ENCODE measurements at places on chromosomes 13 and 19.

GRCh38 chr13:110760611-110761010 lies 47.1 kb downstream of the ING1 start:
- DNase-seq: no peak

- DNase-seq: no peak
Observed at GRCh38 chr13:93080587-93080986, 146.0 kb upstream of the GPC6 start.

- peak; percentile 79 for DNase-seq
Observed at GRCh38 chr13:85724546-85725432, 74.4 kb downstream of the SLITRK6 start.

DNA sequence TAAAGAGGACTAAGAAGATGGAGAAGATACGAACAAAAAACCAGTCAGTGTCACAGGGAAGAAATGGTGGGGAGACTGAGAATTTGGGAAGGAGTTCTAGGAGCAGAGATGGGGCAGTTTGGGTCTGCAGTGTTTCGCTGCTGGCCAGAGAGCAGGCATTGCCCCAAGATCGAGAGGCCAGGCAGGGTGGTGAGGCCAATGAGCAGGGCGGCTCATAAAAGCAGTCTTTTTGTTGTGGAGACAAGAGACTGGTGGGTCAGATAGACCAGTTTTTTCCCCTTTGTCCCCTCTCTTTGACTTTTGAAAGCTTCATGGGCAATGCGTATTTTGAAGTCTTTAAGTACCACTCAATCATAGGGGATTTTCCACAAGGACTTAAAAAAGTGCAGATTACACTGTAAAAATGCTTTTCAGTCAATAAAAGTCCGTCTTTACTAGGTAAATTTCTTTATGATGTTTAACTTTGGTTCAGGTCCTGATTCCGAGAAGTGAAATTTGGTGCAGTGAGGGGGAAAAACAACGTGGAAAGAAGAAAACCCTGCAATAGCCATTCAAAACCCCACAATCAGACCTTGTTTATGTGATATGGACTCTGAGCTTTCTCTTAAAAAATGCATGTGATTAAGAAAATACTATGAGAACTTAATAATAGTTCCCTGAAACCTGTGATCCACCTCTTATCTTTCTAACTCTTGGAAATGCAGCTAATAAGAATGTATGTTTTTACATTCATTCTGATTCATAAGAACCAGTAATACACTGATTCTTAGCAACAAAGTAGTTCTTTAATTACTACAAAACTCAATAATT lies 338.9 kb downstream of the KLF5 start:
- DNase-seq: no peak

DNA sequence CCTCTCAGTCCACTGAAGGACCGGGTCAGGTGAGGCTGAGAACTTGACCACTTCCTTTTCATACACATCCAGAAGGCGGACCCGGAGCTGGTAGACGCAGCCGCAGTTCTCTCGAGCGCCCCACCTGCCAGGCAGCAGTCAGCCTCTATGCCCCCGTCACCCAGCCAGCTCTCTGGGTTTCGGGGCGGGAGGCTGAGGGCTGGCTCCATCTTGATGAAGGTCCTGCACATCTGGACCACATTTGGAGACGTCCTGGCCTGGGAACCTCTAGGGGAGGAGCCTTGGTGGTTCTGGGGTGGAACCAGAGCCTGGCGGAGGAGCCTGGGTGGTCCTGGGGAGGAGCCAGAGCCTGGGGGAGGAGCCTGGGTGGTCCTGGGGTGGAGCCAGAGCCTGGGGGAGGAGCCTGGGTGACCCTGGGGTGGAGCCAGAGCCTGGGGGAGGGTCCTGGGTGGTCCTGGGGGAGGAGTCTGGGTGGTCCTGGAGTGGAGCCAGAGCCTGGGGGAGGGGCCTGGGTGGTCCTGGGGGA lies 14.3 kb downstream of the MRPS12 start:
- DNase-seq: no peak

DNA sequence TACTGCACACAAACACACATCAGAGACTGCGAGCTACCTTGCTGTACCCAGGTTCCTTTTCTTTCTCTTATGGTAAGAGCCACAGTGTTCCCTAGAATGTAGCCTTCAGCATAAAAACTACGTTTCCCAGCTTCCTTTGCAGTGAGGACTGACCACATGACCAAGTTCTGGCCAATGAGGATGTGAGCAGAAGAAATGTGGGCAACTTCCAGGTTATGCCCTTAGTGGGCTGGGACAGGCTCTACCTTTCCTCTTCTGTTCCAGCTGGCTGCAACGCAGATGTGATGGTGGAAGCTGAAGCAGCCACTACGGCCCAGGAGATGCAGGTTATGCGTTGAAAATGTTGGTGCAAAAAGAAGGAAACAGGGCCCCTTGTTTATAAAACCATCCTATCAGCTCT lies 27.5 kb downstream of the VRK3 start:
- no peak for DNase-seq

DNA sequence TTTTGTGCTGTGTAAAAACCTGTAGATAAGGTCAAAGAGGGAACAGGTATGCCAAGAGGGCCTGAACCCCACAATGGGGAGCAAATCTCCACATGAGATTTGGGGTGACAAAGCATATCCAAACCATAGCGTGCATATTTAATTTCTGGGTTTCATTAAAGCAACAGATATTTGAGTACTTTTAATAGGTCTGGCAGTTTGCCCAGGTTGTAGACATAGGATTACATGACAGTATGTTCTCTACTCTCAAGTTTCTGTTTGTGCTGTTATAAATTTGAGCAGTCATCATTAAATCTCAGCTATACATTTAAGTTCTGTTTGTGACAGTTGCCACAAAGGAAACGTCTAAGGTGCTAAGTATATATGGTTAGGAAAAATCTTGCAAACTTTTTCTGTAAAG lies 236.4 kb downstream of the ATP8A2 start:
- DNase-seq: no peak

GRCh38 chr13:74289107-74289506 lies 154.9 kb upstream of the KLF12 start:
- DNase-seq: no peak

- DNase-seq: no peak
Observed at GRCh38 chr13:39039041-39039440, 785 bp downstream of the NHLRC3 start.

- DNase-seq: no peak
Observed at GRCh38 chr13:95641291-95642027, 3.0 kb downstream of the DZIP1 start.

DNA sequence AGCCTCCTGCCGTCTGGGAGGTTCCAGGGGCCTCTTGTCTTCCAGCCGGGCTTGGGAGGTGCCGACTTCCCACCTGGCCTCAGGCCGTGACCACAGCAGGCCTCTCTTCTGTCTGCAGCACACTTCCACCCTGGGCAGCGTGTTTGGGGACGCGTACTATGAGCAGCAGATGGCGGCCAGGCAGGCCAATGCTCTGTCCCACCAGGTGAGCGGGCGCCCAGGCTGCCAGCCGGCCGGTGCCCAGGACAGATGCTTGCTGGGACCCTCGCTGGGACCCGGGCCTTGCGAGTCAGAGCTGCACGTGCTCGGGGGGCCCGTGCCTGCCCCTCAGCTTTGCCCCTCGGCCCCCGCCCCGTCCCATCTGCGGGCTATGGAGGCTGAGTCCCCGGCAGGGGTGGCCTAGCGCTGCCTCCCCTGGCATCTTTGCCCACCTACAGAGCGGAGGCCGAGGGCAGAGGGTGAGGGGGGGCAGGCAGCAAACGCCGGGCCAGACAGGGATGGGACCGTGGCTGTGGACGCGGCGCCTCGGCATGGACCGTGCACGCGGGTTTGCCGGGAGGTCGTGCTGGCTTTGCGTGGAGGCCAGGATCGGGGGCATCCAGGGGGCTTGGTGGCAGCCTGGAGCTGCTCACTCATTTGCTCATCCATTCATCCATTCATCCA lies 16.2 kb downstream of the COMP start:
- no peak for DNase-seq

GRCh38 chr13:73075954-73076353 lies 17.1 kb downstream of the KLF5 start:
- DNase-seq: no peak

DNA sequence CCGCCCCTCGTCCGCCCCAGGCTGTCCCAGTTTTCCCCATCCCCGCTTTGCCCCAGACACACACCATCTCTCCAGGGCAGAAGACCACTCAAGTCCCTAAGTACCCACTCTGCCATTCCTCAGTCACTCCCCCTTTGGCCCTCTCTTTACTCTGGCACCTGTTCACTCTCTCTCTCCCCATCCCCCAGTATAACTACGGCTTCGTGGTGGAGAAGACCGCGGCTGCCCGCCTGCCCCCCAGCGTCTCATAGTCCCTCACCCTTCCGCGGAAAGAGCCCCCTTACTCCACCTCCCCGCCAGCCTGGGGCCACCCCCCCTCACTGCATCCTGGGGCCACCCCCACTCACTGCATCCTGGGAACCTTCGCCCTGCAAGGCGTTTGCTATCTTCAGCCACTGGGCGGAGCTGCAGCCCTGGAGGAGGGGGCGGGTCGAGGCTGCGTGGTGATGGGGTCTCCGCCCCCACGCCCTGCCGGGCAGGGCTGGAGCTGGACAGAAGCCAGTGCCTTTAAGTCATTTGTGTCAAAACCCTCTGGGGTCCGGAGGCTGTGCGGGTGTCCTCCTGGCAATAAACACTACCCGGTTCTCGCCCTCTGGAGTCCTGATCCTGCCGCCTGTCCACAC lies 5.0 kb downstream of the MVB12A start:
- no peak for DNase-seq

GRCh38 chr13:99419591-99420243 lies 81.6 kb upstream of the TM9SF2 start:
- no peak for DNase-seq

DNA sequence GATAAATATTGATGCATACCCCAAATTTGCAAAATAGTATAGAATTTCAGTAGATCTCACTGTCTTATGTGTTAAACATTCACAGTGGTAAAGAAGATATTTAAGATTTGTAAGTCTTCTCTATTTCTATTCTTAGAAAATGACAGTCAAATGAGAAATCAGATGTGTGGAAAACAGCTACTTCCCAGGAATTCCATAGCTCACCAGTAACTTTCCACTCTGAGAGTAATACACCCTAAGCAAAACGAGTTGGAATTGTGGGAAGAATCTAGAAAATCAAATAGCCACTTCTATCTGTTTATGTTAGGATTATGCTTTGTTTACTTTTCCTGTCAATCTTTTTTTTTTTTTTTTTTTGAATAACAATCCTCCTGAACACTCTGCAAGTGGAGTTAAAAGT lies 69.1 kb downstream of the FLT1 start:
- DNase-seq: no peak

DNA sequence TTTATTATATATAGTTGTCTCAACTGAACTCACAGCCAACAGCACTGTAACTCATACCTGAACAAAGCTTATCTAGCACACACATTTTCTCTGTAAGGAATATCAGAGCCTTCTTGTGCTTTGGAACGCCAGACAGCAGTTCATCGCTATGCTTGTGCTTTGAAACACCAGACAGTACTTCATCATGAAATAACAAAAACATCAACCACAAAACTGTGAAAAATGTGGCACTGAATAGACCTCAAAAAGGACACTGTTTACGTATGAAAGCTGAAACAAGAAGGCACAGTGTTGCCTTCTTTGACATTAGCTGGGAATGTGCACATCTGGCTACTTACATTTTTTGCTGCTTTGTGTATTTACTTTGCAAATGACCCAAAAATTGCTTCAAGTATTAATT lies 160.2 kb downstream of the PDS5B start:
- DNase-seq: no peak

DNA sequence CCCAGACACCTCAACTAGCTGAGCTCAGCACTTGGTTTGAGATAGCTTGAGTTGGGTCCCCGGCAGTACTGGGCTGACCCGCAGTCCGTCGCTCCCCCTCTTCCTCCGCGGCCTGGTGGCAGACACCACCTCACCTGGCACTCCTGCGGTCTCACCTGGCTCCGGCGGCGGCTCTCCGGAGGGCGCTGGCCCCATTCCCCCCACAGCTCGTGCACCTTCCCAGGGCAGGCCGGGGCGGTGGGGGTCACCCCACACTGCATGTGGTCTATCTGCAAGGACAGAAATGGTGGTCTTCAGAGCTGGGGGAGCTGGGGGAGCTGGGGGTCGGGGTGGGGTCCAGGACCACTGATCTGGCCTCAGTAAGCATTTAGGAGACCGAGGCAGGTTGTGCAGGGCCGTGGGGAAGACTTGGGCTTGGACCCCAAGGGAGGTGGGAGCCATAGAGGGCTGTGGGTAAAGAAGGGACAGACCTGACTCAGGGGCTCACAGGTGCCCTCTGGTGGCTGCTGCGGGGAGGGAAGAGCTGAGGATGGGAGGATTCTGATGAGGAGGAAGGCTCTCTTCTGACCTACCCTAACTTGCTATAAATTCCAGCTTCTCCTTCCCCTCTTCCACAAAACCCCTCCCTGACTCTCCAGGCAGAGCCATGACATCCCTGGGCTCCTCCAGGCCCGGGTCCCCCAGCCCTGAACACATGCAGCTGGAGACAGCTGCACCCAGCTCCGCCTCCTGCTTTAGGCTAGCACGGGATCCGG lies 6.7 kb upstream of the PLIN4 start:
- peak; percentile 22 for DNase-seq

DNA sequence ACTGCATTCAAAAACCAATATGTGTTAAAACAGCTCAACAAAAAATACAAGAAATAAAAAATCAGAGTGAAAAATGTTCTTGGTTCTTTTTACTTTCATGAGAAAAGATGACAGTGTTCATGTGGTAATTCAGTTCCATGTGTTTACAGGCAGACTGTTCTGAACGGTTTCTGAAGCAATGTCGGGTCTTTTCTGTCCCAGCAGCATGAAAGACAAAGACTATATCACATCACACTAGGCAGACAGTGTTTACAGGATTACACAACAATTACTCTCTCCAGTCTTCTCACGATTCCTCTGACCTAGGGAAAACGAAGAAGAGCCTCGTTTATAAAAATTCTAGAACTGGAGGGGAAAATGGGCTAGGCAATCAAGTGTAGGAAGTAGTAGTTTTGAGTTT lies 83.4 kb downstream of the UBL3 start:
- no peak for DNase-seq

- no peak for DNase-seq
Observed at GRCh38 chr13:113895436-113895835, 31.6 kb upstream of the GAS6 start.

DNA sequence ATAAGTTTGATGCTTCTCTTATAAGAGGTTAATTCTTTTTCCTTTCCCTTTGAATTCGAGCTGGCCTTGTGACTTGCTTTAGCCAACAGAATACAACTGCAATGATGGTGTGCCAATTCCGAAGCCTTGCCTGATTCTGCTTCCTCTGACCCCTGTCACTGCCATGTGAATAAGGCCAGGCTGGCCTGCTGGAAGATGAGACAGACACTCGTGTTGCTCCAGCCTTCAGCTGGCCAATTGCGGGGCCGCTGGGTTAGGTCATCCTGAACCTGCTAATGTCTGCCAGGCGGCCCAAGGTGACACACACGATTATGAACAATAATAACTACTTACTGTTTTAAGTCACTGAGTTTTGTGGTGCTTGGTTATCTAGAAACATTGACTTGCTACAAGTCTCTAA lies 352.0 kb downstream of the MYO16 start:
- DNase-seq: no peak

DNA sequence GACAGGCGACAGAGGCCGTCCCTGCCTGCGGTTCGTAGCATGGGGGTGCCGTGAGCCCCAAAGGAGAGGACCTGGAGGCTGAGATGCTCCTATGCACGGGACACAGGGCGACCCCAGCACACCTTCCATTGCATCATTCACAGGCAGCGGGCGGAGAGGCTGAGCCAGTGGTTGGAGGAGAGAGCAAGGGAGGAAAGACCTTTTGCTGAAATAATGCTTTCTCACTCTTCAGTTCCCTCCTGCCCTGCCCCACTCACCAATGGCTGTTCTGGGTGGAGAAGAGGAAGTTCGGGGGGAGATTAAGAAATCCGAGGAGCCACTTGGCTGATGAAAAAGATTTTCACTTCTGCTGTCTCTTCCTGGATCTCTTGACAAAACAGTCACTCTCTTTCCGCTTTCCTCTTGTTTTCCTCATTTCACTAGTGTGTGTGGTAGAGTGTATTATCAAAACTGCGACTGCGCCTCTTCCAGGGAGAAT lies at the start of gene NLRP12:
Gene NLRP12 (minus strand): TSS at position 181 of the 478 bp plus-strand sequence. CDS start 140 bp downstream, at position 41.
- DNase-seq: peak; percentile 21
